ENCODE measurements at places on chromosomes 4 and X. TPM values are rescaled to one million over a fixed set of nuclear protein-coding genes. Genes with fewer than 3 reads are reported as not detected.

Gene MTMR8
- 1.3 TPM for total RNA-seq

- no peak overlapping the region for H3K4me3 ChIP-seq
- DNase-seq, result no peak
Observed at GRCh38 chr4:3527914-3528876, 4.0 kb downstream of the LRPAP1 start.

Gene PAGE2
- total RNA-seq, result not detected

- no peak for DNase-seq
- peak overlapping the region; percentile 57 for H3K4me3 ChIP-seq
- H3K27me3 ChIP-seq, result peaks cover 20% of the 10 kb centered on the region
Observed at GRCh38 chr4:5710065-5710960, 688 bp upstream of the EVC start.

Gene GABRB1
- total RNA-seq, result not detected

DNA sequence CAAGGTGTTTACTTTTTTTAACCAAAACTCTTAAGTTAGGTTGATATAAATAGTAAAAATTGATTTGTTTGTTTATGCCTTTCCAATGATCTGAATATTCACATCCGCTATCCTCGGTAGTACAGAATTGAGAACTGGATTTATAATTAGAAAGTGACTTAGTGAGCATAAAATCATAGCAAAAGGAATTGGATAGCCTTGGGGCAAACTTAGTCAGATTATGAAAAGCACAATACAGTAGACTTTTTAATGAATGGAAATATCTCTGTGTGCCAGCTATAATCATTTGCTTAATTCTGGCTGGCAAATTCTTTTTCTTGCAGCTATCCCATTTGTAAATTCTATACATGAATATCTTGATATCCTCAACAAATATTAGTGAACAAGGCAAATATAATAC is 713.5 kb downstream of the ADGRL3 start:
- H3K27ac ChIP-seq, result no peak overlapping the region
- H3K36me3 ChIP-seq, result no peaks in the 10 kb centered on the region
- no peak overlapping the region for H3K4me3 ChIP-seq
- no peak for DNase-seq

DNA sequence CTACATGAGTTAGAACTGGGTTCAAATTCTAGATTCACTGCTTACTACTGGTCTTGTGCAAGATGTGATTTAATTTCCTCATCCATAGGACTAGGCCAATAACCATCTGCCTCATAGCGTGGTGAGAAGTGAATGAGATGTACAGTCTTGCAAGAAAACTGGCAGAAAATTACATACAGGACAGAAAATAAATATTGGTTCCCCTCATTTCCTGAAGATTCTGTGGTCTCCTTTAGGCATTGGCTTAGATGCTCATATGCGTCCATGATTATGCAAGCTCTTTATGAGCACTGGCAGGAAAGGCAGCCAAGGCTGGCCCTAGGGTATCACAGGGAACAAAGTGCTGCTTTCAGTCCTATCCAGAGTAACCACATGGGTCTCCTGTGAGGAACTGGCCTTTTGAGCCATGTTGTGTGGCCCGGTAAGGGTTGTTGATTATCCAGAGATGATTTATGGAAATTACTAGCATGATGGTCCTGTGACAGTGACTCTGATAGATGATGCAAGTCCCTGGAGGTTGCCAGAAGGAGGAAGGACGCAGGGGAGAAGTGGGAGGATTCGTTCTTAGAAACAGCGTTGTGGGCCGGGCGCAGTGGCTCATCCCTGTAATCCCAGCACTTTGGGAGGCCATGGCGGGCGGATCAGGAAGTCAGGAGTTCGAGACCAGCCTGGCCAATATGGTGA is 9.9 kb upstream of the MOB1B start:
- DNase-seq, result no peak
- no peak overlapping the region for H3K27ac ChIP-seq
- no peak overlapping the region for H3K4me3 ChIP-seq
- H3K36me3 ChIP-seq, result no peaks in the 10 kb centered on the region

Gene TIMP1
- total RNA-seq, result 86.9 TPM

Gene TMSB15B
- total RNA-seq, result not detected
